CD8-positive, alpha-beta memory T cell (primary cell): ENCODE measurements at places on chromosomes 12 and 14.

DNA sequence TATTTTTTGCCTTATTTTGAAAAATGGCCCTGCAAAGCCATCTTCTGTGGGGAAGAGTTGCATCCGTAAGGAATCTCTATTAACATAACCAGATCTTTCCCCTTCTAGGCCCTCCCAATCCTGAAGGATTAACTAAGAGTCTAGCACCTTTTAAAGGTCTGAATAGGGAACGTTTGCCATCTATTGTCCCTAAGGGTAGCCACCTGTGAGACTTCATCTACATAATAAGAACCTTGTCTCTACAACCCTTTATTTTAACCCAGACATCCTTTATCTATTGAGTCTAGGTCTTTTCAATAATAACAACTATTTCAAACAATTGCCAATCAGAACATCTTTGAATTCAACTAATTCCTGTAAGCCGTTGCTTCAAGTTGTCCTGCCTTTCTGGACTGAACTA, 4.4 kb downstream of the EDDM3B start:
- H3K4me1 ChIP-seq = no peaks in the 10 kb centered on the region
- no peak overlapping the region for H3K4me3 ChIP-seq
- H3K27ac ChIP-seq = no peak overlapping the region
- no peaks in the 10 kb centered on the region for H3K36me3 ChIP-seq
- DNase-seq = no peak
- no peaks in the 10 kb centered on the region for H3K27me3 ChIP-seq

DNA sequence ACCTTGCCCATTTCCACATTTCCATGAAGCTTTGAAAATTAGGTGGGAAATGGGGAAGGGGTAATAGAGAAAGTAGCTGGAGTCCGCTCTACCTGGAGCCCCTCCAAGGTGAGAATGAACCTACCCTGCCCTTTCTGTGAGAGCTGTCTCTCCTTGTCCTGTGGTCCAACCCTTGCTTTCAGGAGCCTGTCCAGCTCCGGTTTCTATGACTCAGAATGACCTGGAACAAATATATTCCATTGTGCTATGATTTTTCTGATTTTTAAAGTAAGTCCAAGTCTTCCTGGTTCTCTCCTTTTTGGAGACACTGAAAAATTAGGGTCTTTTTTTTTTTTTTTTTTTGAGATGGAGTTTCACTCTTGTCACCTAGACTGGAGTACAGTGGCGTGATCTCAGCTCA, 89.1 kb upstream of the VASH1 start:
- H3K27me3 ChIP-seq = no peaks in the 10 kb centered on the region
- H3K36me3 ChIP-seq = no peaks in the 10 kb centered on the region
- DNase-seq = no peak
- no peaks in the 10 kb centered on the region for H3K4me1 ChIP-seq
- no peak overlapping the region for H3K27ac ChIP-seq

DNA sequence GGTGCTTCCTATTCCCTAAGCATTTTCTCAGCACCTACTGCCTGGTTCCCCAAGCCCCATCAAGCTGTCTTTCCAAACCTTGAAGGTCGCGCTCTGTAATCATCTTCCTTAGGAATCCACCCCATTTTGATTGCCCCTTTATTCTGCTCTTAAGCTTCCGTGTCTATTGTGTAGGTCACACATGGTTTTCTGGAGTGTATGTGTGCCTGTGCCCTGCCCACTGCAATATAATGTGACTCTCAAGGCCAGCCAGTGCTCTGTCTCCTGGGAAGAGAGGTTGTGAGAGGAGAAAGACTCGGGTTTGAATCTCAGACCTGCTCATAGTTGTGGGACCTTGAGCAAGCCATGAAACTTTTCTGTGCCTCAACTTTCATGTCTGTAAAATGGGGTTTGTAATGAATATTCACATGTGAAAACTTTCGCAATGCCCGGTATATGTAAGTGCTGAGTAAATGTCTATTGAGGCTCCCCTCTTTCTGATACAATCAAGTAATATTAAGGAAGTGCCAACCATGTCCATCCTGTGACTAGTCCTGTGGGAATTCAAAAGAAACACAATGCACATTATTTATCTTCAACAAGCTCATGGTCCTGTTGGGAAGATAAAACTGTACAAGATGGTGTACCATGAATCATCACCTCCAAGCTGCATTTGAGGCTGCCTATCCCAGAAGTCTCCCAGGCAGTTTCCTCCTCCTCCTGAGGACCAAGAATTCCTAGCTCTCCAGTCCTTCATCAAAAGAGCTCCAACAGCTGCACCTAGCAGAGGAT, 774 bp upstream of the KRT75 start:
- H3K27ac ChIP-seq = no peak overlapping the region
- no peaks in the 10 kb centered on the region for H3K36me3 ChIP-seq
- no peaks in the 10 kb centered on the region for H3K4me1 ChIP-seq
- H3K27me3 ChIP-seq = peaks cover 11% of the 10 kb centered on the region

GRCh38 chr14:22382395-22382794, 206.6 kb downstream of the DAD1 start:
- H3K4me3 ChIP-seq = no peak overlapping the region
- DNase-seq = no peak
- H3K27me3 ChIP-seq = no peaks in the 10 kb centered on the region
- no peak overlapping the region for H3K27ac ChIP-seq
- no peaks in the 10 kb centered on the region for H3K4me1 ChIP-seq

DNA sequence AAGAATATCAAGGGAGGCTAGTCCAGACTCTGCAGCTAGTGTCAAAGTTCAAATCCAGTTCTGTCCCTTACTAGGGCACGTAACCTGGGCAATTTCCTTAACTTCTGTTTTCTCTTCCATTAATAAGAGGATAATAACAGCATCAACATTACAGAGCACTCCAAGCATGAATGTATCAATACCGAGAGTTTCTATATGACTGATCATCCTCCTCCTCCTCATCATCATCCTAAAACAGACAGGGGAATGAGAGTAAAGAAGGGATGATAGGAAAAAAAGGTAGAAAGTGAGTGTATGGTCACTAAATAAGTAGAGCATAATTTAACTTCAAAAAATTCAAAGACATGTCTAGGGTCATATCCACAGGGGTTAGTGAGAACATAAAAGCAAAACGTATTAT, 171.4 kb downstream of the NDUFA12 start:
- H3K27ac ChIP-seq = no peak overlapping the region
- H3K27me3 ChIP-seq = no peaks in the 10 kb centered on the region
- no peaks in the 10 kb centered on the region for H3K36me3 ChIP-seq
- no peak overlapping the region for H3K4me3 ChIP-seq

- H3K27me3 ChIP-seq = no peaks in the 10 kb centered on the region
- DNase-seq = no peak
- no peaks in the 10 kb centered on the region for H3K4me1 ChIP-seq
- H3K36me3 ChIP-seq = no peaks in the 10 kb centered on the region
- H3K27ac ChIP-seq = no peak overlapping the region
- H3K4me3 ChIP-seq = no peak overlapping the region
Observed at GRCh38 chr14:95381726-95382125, 62.0 kb upstream of the CLMN start.
